ENCODE measurements at places on chromosomes 3 and 15.

GRCh38 chr15:90924375-90924774, 8.0 kb downstream of the HDDC3 start:
- DNase-seq = no peak

DNA sequence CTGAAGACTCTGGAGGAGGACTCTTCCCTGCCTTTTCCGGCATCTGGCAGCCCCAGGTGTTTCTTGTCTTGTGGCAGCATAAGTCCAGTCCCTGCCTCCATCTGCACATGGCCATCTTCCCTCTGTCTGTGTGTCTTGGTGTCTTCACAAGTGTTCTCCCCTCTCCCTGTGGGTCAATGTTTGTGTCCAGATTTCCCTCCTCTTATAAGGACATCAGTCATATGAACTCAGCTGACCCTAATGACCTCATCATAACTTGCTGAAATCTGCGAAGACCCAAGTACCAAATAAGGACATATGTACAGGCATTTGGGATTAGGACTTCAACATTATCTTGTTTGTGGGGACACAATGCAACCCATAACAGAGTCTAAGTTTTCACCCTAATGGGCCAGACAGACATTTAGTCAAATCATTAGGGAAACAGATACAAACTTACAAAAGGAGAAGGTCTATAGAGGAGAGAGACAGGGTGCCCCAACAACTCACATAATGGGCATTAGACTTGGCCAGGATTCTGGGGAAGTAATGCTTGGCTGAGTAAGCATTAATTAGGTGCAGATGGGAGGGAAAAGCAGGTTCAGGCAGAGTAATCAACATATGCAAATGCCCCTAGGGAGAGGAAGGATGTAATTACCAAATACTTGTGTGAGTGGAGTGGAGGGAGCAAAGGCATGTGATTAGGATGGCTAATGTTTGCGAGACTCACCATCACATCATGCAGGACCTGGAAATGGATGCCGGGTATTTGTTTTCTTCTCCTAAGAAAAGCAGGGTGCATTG, 372.8 kb upstream of the TBL1XR1 start:
- DNase-seq = no peak

GRCh38 chr3:189593581-189593980, 37.6 kb upstream of the TP63 start:
- no peak for DNase-seq

DNA sequence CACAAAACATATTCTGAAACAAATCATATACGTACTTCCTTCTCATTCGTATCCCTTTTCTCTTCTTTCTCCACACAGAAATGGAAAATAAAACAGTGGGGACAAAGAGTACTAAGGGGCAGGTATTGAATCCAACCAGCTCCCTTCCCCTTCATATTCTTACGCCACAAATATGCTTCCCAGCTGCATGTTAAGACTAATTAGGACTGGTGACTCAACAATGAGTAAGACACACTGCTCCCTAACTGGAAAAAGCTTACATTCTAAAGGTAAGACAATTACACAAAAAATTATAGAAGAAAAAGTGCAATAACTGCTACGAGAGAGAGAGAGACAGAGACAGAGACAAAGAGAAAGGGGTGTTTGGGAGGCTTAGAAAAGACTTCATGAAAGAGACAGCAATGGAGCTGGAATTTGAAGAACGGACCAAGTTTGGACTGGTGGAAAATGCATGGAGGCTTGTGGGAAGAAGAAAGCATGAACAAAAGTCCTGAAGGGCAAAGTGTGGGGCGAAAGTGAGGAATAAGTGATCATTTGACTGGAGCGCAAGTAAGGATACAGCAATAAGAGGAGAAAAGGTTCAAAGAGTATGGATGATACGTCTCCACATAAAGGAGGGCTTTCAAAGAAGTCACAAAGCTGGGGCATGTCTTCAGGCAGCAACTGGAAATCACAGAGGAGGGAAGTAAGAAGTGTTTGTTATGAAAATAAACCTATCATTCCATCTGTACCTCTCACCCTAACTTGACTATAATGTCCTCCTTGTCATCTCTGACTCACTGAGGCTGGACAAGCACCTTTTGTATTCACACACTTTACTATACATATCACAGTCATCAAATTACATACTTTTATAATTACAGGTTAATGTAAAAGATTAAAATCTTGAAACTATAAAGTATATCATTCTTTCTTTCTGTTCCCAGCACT, 49.2 kb downstream of the RYK start:
- no peak for DNase-seq

DNA sequence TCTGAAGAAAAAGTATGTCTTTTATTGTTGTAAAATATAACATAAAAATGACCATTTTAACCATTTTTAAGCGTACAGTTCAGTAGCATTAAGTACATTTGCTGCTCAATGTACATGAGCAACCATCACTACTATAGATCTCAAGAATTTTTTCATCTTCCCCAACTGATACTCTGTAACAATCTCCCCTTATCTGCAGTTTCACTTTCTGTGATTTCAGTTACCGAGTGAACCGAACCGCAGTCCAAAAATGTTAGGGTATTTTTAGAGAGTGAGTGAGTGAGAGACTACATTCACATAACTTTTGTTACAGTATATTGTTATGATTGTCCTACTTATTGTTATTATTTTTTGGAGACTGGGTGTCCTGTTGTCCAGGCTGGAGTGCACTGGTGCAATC, 9.0 kb upstream of the SLC25A26 start:
- no peak for DNase-seq

GRCh38 chr3:25665315-25666280, 891 bp upstream of the TOP2B start:
- DNase-seq = no peak

GRCh38 chr15:27928386-27928785, 170.7 kb downstream of the OCA2 start:
- DNase-seq = no peak

DNA sequence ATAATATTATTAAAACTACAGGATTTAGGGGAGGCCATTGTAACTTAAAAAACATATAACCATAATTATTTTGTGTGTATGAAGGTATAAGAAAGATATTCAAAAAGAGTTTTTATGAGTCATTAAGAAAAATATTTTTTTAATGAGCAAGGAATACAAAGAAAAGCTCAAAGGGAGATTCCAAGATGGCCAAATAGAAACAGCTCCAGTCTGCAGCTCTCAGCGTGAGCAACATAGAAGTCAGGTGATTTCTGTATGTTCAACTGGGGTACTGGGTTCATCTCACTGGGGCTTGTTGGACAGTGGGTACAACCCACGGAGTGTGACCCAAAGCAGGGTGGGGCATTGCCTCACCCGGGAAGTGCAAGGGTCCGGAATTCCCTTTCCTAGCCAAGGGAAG, 336.1 kb downstream of the TBL1XR1 start:
- no peak for DNase-seq

DNA sequence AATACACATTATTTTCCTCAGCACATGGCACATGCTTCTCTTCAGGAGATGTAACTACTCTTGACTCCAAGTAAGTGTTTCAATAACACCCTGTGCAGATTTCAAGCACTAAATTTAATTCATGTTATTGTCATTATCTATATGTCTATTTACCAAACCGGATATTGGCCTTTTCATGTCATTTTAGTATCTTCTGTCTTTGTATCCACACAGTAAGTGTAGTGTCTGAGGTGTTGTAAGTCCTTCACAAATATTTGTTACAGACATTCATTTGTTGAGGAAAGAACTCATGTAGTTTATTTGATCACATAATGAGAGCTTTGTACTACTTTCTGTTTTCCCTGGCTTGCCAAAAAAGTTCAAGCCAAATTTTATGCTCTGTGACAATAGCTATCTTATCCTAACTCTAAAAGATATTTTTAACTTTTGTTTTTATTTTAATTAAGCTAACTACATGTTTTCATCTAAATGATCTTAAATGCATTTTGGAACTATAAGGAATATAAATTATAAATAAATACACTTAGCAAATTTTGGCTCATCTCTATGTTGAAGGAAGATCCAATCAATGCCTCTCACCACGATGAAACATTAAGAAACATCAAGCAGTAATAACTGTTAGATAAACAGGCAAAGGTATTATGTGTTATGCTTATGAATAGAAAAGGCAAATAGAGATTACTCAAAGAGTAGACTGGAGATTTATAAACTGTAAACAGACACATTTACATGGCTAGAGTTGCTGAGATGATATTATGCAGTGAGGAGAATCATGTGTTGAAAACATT, 48.3 kb downstream of the SPTSSB start:
- no peak for DNase-seq

Data from activated T-cell treated with anti-CD3 and anti-CD28 coated beads, Interleukin-2, amount 50 U/mL, for 72 hours (primary cell).